ENCODE measurements at places on chromosomes 2 and 18. TPM values are rescaled to one million over a fixed set of nuclear protein-coding genes. Genes with fewer than 3 reads are reported as not detected.

SLC4A5 gene
- 1.2 TPM for total RNA-seq

- DNase-seq = no peak
Observed at GRCh38 chr2:100246163-100247145, 75.8 kb downstream of the LONRF2 start.

ANKRD36C gene
- 31.7 TPM for total RNA-seq

ALK gene
- not detected for total RNA-seq

SLC40A1 gene
- total RNA-seq = 26.3 TPM

DNA sequence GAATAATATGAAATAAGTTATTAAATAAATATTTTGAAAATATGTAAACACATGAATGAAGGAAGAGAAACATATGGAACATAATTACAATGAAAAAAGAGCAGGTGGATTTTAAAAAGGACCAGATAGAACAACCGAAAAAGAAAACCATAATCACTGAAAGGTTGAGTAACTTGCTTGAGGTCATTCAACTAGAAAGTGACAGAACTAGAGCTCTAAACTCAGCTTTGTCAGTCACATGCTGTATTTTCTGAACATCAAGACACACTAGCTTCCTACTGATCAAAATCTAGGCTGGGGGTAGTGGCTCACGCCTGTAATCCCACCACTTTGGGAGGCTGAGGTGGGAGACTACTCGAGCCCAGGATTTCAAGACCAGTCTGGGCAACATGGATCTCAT lies 30.0 kb upstream of the ITGAV start:
- DNase-seq = no peak

SH3BP4 gene
- 58.5 TPM for total RNA-seq

LHCGR gene
- total RNA-seq = not detected
